ENCODE measurements at places on chromosomes 7 and 10. TPM values are rescaled to one million over a fixed set of nuclear protein-coding genes. Genes with fewer than 3 reads are reported as not detected.

DNA sequence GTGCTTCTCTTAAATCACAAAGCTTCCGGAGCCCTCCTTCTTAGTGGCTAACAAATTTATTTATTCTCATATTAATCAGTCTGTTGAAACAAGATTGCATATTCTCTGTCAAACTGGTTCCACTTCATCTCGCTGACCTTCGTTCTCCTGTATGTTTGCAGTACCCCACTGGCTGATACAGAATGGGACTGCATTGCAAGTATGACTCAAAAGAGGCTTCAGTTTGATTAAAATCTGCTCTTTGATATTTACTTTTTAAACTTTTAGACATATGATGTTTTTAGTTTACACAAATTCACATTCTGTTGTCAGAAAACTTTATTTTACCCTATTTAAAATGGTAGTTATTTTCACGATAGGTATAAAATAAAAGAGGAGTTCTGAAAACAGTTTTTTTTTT is 14.3 kb upstream of the ARHGAP12 start:
- H3K36me3 ChIP-seq = no peaks in the 10 kb centered on the region
- H3K27ac ChIP-seq = no peak overlapping the region
- no peak for DNase-seq
- H3K27me3 ChIP-seq = 0 out of 2 replicates have a peak, but pooled peaks cover 3% of the 10 kb centered on the region
- H3K4me1 ChIP-seq = peaks cover 23% of the 10 kb centered on the region

- peak overlapping the region; percentile 69 for H3K27ac ChIP-seq
- H3K4me3 ChIP-seq = no peak overlapping the region
- no peak for DNase-seq
- H3K36me3 ChIP-seq = peaks cover 14% of the 10 kb centered on the region
- H3K4me1 ChIP-seq = peaks cover 25% of the 10 kb centered on the region
These were observed 78.9 kb downstream of the SVIL start for GRCh38 chr10:29555746-29556481.

GRCh38 chr10:14146501-14146900 is 184.2 kb downstream of the FRMD4A start:
- H3K27ac ChIP-seq = no peak overlapping the region
- H3K36me3 ChIP-seq = no peaks in the 10 kb centered on the region
- no peaks in the 10 kb centered on the region for H3K27me3 ChIP-seq
- DNase-seq = no peak
- no peaks in the 10 kb centered on the region for H3K4me1 ChIP-seq
- H3K4me3 ChIP-seq = no peak overlapping the region

GATA3 gene
- 0.72 TPM for total RNA-seq

DNA sequence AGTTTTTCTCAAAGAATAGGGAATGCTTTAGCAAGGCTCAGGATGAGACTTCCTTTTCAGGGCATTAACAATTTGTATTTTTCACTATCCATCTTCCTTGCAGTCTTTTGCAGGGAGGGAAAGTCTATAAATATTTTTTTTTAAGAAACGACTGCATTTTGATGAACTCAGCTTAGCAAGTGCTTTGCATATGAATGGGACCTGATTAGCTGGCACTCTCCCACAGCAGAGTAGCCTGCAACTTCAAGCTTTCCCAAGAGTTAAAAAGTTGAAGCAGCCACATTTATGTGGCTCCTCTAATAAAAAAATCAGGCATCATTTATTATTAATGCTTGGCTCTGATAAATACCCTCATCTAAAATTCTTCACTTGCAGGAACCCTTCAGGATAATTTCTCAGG is 134.0 kb downstream of the GRID1 start:
- H3K27me3 ChIP-seq = peaks cover 3% of the 10 kb centered on the region
- peaks cover 12% of the 10 kb centered on the region for H3K36me3 ChIP-seq
- no peak overlapping the region for H3K27ac ChIP-seq
- DNase-seq = no peak
- no peak overlapping the region for H3K4me3 ChIP-seq

GRCh38 chr7:98556288-98556687 is 60.8 kb upstream of the NPTX2 start:
- no peak for DNase-seq
- H3K4me3 ChIP-seq = no peak overlapping the region
- peaks cover 22% of the 10 kb centered on the region for H3K36me3 ChIP-seq
- no peak overlapping the region for H3K27ac ChIP-seq
- H3K4me1 ChIP-seq = no peaks in the 10 kb centered on the region
- H3K27me3 ChIP-seq = peaks cover 10% of the 10 kb centered on the region

GRCh38 chr7:30816645-30817370 is 45.6 kb downstream of the MINDY4 start:
- no peaks in the 10 kb centered on the region for H3K36me3 ChIP-seq
- peaks cover 18% of the 10 kb centered on the region for H3K4me1 ChIP-seq
- H3K4me3 ChIP-seq = no peak overlapping the region

DNA sequence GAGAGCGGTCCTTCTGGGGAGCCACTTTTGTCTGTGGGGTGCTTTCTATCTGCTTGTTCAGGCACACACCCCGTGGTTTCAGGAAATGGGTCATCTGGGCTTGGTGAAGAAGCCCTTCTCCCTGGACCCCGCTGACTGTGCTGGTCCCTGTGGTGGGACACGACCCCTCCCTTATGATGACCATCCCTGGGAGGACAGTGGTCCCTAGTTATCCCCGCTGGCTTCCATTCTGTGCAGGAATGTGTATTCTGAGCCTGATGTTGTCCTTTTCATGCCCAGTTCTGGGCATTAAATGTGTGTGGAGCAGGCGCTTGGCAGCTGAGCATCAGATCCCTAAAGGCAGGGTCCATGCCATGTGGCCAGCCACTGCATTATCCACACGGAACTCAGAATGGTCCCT is 71.6 kb downstream of the TCERG1L start:
- no peaks in the 10 kb centered on the region for H3K4me1 ChIP-seq
- H3K4me3 ChIP-seq = no peak overlapping the region
- no peak for DNase-seq
- H3K27ac ChIP-seq = no peak overlapping the region
- peaks cover 64% of the 10 kb centered on the region for H3K36me3 ChIP-seq
- H3K27me3 ChIP-seq = peaks cover 10% of the 10 kb centered on the region

DNA sequence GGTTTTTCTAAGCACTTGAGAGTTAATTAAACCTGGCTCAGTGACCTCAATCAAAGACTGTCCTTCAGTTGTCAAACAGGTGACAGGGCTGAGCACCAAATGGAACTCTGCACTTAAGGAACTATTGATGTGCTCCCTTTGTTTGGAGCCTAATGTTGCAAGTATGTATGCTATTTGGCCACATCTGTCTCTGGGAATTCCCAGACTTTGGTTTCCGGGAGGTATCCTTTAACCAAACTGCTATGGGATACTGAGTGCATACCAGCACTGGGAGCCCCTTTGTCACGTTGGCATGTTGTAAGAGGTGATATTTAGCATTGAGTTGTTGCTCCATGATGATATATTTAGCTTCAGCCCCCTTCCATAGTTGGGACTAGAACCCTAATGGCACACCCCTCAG is 25.2 kb downstream of the ASZ1 start:
- H3K36me3 ChIP-seq = no peaks in the 10 kb centered on the region
- no peak overlapping the region for H3K4me3 ChIP-seq
- peaks cover 3% of the 10 kb centered on the region for H3K4me1 ChIP-seq
- no peaks in the 10 kb centered on the region for H3K27me3 ChIP-seq

DNA sequence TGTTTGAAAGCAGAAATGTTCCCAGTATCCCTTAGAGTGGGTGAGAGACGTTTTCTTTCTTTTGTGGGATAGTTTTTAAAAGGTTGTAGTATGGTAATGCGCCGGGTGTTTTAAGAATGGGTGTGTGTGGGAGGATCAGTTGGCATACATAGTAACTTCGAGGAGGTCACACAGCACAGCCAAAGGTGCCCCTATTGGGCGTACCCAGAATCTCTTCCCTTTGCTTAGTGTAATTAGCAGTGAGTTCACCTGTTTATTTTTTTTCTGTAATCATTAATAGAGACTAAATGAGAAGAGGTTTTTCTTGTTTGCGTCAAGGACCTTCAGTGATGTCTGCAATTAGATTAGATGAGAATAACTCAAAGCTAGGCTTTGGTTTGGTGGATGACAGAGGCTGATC is 1.5 kb downstream of the PLEKHA8 start:
- no peak overlapping the region for H3K4me3 ChIP-seq
- no peak overlapping the region for H3K27ac ChIP-seq
- no peak for DNase-seq
- no peaks in the 10 kb centered on the region for H3K27me3 ChIP-seq
- H3K36me3 ChIP-seq = no peaks in the 10 kb centered on the region

- peak overlapping the region; percentile 97 for H3K27ac ChIP-seq
- peak overlapping the region; percentile 87 for H3K4me3 ChIP-seq
- peaks cover 14% of the 10 kb centered on the region for H3K36me3 ChIP-seq
- DNase-seq = no peak
These were observed 476 bp upstream of the ZNF33B start for GRCh38 chr10:42638821-42639270.

DLG5 gene
- total RNA-seq = 65.5 TPM

GRCh38 chr7:130923930-130924329 is 189.9 kb upstream of the KLF14 start:
- DNase-seq = no peak
- H3K27me3 ChIP-seq = no peaks in the 10 kb centered on the region
- H3K4me1 ChIP-seq = peaks cover 30% of the 10 kb centered on the region
- no peaks in the 10 kb centered on the region for H3K36me3 ChIP-seq
- no peak overlapping the region for H3K27ac ChIP-seq
- H3K4me3 ChIP-seq = no peak overlapping the region

GRCh38 chr10:105840288-105840770 is 1199.2 kb downstream of the SORCS3 start:
- no peaks in the 10 kb centered on the region for H3K36me3 ChIP-seq
- H3K4me3 ChIP-seq = no peak overlapping the region
- H3K27me3 ChIP-seq = no peaks in the 10 kb centered on the region
- DNase-seq = no peak
- peaks cover 52% of the 10 kb centered on the region for H3K4me1 ChIP-seq
- H3K27ac ChIP-seq = no peak overlapping the region

Measured in WTC11 (cell line).